Glutamatergic neuron (in vitro differentiated cells): ENCODE measurements at places on chromosomes 2 and 18.

DNA sequence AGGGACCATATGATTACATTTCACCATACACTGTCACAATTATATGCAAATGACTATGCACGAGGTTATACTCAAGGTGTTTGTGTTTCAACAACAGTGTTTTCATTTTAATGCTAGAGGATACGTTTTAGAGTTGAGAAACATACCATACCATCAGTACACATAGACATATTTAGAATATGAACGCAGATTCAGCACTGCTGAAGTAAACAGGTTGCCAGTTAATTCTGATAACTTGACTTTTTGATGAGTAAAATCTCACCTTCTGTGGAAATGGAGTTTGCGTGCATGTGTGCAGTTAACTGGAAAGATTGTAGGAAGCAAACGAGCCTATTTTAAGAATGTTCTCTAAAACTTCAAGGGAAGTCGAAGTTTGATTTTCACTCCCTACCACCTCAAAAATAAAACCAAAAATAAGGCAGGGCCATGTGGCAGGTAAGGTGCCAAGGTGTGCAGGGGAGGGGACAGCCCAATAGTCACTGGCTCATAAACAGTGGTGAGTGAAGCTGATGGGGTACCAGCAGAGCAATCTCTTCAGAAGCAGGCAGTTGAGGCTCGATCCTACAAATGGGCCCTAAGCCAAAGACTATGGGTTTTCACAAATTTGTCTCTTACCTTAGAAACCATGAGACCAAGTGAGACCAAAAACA, 213.1 kb downstream of the IKZF2 start:
- no peak for DNase-seq

DNA sequence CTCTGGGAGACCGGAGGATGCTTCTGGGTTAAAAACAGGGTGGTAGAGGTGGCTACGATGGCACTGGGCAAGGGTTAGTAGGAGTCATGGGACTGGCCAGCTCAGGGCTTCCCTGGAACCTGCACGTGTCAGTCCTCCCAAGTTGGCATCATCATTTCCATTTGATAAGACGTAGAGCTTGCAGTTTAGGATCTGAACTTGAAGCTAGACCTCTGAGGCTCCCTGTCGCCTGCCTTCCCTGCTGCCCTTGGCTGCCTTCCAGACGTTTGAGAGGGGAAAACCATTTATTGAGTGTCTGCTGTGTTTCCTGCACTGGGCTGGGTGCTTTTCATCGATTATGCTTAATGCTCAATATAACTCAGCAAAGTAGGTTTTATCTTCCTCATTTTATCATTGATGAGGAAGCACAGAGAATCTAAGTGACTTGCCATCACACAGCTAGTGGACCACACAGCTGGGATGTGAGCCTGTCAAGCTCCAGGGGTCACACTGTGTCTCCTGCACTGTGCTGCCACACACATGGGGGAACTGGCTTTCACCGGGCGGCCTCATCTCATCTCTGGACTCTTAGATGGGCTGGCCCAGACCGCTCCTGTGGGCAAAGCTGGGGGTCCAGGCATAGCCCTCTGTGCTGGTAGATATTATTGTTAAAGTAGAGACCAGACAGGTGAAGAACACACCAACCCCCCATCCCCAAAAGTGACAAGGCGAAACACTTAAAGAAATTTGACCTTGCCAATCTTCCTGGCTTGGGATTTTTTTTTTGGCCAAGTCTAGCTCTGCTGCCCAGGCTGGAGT, 7.8 kb downstream of the NT5DC4 start:
- no peak for DNase-seq

- DNase-seq: no peak
These were observed 172.8 kb downstream of the MYT1L start for GRCh38 chr2:2158189-2158826.

- DNase-seq: no peak
These were observed 64.3 kb upstream of the CYP26B1 start for GRCh38 chr2:72211777-72212485.

- no peak for DNase-seq
These were observed 37.8 kb downstream of the FAM168B start for GRCh38 chr2:131055169-131056065.

GRCh38 chr18:4842751-4843150, 354.3 kb downstream of the AKAIN1 start:
- no peak for DNase-seq

- DNase-seq: no peak
These were observed 69.1 kb upstream of the ID2 start for GRCh38 chr2:8612734-8613179.

GRCh38 chr2:197164141-197164754, 146.3 kb downstream of the ANKRD44 start:
- peak; percentile 61 for DNase-seq

DNA sequence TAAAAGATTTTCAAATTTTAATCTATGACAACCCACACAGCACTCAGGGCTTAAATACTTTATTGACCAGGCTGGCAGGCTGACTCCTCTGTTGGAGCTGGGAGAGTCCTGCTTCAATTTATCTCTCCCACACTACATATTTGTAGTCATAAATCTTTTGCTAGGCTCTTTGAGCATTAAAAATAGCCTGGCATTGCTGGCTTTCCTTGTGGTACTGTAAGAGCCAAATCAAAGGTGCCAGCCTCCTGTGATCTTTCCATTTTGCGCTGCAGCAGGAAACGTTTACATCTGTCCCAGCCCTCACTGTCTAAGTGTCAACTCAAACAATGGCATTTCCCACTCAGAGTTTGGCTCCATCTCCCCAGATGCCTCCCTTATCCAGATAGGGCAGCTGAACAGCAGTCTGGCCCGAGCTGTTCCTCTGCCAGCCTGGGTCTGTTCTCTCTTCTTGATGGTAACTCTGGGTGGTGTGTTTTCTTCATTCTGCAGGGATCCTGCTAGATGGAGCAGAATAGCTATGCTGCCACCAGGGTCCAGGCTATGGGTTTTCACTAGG, 62.1 kb downstream of the LRRTM1 start:
- DNase-seq: no peak

DNA sequence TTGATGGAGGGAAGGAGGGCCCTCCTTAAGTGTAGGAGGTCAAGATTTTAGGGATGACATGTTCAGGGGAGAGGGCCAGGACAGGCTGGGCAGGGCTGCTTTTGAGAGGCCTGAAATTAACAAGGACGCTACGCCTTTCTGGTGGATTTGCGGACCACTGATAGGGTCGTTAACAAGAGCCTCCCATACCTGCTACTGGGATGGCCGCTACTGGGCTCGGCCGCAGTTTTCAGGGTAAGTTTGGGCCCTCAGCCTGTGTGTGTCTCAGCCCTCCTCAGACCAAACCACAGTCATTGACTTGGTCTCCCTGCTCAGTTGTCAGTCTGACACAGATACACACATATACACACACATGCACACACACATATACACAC, 180.9 kb downstream of the SMAD2 start:
- no peak for DNase-seq

DNA sequence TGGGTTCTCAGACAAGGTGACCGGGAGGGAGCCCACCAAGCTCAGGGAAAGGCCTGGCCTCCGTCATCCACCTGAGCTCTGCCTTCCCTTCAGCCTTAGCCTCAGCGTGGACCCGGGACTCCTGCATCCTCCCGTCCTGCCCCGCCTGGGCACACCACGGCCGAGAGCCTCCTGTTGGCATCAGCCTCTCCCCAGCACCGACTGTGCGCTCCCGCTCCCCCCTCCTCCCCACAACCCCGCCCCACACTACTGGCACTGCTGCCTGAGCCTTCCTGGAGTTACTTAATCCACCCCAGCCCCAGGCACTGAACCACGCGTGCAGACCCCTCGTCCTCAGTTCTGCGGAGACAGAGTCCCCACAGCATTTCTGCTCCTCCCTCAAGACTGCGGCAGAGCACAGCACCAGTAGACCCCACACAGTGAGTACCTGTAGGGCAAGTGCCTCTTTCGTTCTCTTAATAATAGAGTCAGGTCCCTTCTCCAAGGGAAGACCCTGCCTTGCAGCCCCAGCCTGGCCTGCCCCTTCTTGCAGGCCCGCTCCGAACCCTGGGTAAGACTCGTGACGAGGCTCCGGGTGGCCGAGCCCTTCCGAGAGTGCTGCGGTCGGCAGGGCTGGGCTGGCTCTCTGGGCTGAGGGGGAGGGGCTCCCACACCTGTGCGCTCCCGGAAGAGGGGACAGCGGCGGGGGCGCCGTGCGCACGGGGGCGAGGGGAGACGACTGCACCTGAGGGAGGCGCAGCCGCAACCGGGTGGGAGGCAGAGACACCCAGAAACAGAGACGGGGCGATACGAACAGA, at the start of gene AMER3:
TSS of gene AMER3 (plus strand) at position 285 of the 797 bp plus-strand sequence. CDS start 6,533 bp downstream, outside the sequence.
- peak; percentile 74 for DNase-seq
